ENCODE measurements at places on chromosomes 7 and 10.

- DNase-seq, result no peak
Measured at GRCh38 chr7:129734400-129734799, 122.9 kb downstream of the NRF1 start.

DNA sequence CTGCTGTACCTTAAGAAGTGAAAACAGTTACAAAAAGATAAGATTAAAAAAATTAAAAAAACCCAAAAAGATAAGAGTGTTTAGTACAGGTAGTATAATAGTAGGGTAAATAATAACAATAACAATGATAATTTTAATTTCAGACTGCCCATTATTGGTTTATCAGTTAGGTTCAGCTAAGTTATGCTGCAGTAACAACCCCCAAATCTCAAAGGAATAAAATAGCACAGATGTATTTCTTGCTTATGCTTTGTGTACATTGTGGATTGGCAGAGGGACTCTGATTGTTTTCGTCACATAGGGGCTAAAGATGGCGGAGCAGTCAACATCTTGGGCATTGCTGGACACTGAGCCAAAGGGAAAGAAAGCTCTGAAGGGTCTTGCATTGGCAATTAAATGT, 264.6 kb downstream of the LRMDA start:
- no peak for DNase-seq

DNA sequence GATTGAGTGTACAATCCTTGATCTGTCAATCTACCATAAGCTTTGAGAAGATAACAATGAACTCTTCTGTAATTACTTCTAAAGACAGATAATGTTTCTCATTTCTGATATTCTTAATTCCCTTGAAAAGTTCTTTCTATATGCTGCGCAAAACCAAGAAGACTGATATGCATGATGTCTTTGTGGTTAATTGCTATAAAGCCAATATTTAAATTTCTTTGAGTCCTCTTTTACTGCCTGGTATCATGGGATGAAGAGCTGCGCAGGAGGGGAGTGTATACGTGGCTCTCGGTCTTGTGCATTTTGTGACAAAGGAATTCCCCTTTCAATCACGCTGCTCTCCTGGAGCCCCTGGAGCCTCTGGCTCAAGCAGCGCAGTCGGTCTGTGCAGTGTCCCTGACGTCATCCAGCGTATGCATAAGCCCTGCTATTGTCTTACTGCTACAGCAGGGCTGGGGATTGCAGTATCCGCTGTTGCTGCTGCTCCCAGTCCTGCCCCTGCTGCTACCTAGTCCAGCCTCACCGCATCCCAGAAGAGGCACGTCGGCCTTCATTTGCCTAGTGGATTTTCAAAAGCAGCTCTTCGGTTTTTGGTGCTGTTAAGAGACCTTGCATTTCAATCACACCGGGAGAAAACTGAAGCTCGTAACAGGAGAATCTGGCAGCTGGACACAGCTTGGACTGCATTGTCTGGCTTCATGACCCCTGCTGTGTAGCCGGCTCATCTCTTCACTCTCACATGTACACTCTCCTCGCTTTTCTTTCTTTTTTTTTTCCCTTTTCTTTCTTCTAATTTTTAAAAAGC, 66.7 kb downstream of the ST7 start:
- no peak for DNase-seq

DNA sequence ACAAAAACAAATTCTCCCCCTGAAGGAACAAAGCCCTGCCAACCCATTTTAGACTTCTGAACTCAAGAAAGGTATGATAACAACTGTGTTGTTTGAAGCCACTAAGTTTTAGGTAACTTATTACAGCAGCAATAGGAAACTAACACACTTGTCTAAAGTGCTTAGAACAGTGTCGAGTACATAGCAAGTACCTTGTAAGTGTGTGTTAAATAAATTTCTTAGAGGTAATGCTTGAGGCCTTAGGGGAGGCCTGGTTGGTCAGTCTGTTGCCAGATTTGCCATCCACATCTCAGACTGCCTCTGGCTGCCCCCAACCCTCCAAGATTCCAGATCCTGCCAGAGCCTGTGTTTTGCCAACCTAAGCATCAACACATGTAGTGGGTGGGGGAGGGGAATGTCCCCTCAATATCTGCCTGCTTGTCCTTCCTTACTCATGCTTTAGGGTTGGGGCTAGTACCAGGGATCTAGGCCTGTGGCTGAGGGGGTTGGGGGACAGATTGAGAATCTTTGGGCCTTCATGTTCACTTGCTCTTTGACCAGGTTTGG, 27.1 kb upstream of the PAX2 start:
- DNase-seq, result no peak

DNA sequence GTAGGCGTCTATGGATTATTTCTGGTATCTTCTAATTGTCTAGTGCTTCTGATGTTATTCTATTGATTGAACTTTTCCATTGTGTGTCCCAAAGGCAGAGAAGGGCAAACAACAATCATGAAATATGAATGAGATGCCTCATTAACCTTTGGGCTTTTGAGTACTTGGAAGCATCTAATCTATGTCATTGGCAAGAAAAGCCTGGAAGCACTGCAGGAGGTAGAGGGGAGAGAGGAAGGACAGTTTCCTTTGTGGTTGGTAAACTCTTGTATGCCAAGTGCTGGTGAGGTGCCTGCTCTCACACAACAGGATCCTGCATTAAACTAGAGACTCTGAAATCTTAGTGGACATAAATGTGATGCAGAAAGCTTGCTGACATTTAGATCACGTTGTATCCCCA, 155.2 kb upstream of the TPK1 start:
- DNase-seq, result no peak

DNA sequence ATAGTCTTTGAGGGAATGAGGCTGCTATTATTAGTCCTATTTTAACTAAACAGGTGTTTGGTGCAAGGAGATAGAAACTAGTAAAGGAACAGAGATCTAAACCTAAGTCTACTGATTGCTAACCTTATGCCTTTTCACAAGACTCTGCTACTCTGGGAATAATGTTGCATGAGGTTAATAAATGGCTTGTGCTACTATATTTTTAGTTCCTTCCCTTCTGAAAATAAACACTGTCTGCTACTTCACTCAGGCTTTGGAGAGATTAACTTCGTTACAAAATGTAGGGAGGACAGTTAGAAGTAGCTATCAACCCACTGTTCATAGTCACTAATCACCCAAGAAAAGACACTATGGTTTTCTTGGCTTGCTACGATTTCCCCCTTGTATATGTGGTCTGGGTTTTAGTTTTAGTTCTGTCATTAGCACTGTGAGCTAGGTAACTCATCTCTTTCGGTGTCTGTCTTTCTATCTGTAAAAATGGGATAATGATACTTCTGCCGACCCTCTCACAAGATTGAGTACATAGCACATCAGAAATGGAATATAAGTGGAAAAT, 296.2 kb downstream of the LRRTM3 start:
- no peak for DNase-seq
